ENCODE measurements at places on chromosomes 12 and 14.

- DNase-seq: no peak
Observed at GRCh38 chr14:56331592-56332216, 213.5 kb downstream of the PELI2 start.

- DNase-seq: no peak
Observed at GRCh38 chr14:76083796-76084765, 67.6 kb upstream of the GPATCH2L start.

- no peak for DNase-seq
Observed at GRCh38 chr12:102009796-102010195, 52.0 kb downstream of the WASHC3 start.

- DNase-seq: no peak
Observed at GRCh38 chr14:81767266-81767995, 233.8 kb upstream of the SEL1L start.

- no peak for DNase-seq
Observed at GRCh38 chr12:124930586-124930985, 16.1 kb upstream of the UBC start.

DNA sequence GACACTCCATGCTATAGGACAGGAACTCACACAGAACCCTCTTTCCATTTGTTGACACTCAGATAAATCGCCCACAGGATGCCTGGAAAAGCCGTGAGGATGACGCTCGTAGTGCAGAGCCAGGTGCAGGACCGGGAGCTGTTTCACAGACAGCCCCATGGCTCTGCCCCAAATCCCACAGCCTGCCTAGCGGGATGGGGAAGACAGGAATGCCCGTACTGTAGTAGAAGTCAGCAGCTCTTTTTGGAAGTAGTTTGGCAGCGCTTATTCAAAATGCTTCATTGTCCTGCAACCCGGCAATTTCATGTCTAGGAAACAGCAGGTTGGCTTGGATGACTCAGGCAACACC, 41.6 kb downstream of the JAG2 start:
- no peak for DNase-seq

DNA sequence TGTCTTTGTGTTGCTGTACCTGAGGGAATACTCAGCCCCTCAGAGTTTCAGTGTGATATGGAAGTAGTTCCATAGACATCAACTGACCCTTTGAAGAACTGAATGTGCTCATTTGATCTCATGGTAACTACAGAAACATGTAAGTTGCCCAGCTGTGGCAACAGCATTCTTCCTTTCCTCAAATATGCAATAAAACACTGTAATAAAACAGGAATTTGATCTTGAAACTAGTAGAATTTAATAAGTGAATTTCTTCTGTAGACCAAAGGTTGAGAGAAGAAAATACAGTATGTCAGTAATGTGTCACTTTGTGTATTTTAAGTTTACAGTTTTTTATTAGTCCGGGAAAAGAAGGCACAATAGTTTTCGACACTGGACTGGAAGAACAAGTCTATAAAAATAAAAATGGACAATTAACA, 31.9 kb downstream of the KCTD10 start:
- no peak for DNase-seq

GRCh38 chr12:108757856-108758255, 26.5 kb upstream of the CORO1C start:
- peak; percentile 13 for DNase-seq

- DNase-seq: no peak
Observed at GRCh38 chr14:21184254-21184653, 28.4 kb upstream of the OR5AU1 start.

DNA sequence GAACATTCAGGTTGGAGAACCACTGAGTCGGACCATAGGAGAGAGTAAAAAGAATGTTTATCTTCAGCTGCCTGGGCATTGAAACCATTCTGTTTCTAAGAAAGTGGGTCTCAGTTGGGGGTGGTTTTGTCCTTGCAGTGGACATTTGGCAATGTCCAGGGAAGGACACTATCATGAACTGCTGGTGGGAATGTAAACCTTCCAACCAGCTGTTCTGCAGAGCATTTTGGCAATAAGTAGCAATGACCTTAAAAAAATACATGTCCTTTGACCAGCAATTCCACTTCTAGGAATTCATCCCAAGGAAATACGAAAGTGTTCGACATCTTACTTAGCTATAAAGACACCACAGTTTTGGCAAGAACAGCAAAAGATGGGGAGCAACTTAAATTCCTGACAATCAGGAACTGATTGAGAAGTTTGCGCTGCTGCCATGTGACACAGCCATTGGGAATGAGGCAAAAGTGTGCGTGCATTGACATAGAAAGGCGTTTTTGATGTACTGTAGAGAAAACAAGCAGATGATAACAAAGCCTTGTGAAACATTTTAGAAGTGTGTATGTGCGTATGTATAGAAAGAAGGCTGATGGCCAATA, 82.9 kb upstream of the MAP1LC3B2 start:
- DNase-seq: no peak

GRCh38 chr14:96167224-96168148, 37.2 kb upstream of the BDKRB2 start:
- peak; percentile 58 for DNase-seq

GRCh38 chr14:21382886-21383847, 652 bp downstream of the SUPT16H start:
- peak; percentile 47 for DNase-seq

- no peak for DNase-seq
Observed at GRCh38 chr12:82858534-82858917, 171.8 kb downstream of the TMTC2 start.

- DNase-seq: peak; percentile 94
Observed at GRCh38 chr12:10968765-10969456, 17.8 kb downstream of the TAS2R50 start.

DNA sequence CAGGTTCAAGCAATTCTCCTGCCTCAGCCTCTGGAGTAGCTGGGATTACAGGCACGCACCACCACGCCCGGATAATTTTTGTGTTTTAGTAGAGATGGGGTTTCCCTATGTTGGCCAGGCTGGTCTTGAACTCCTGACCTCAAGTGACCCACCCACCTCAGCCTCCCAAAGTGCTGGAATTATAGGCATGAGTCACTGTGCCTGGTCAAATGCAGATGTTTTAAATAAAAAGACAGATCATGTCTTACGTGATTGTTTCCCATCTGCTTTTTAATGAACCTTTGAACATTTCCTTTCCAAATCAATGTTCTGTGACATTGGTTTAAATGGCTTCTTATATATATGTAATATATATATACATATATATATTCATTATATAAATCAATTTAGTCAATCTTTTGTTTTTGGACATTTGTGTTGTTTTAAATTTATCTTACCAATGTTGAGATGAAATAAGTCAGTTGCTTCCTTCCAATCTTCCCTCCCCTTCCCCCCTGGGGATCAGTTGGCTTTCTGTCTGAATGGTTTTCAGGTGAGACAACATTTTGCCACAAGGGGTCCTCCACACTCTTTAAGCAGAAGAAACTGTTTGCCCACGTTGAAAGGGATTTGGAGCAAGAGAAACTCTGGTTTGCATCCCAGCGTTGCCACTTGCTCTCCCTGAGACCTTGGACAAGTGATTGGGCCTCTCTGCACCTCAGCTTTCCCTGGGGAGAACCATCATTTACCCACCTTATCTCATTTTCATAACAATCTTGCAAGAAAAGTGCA, 47.6 kb upstream of the RBM19 start:
- DNase-seq: peak; percentile 45

GRCh38 chr12:2509137-2509536, 285.6 kb upstream of the FKBP4 start:
- no peak for DNase-seq

GRCh38 chr12:117437516-117438255, 76.3 kb upstream of the NOS1 start:
- DNase-seq: no peak

- no peak for DNase-seq
Observed at GRCh38 chr14:96624661-96625425, 122.7 kb downstream of the PAPOLA start.

GRCh38 chr12:119666900-119667576, 895 bp upstream of the PRKAB1 start:
- no peak for DNase-seq

Measured in MCF 10A (cell line).